ENCODE measurements at places on chromosomes 7 and 10.

- DNase-seq: no peak
Measured at GRCh38 chr7:69962186-69963065, 364.2 kb downstream of the AUTS2 start.

DNA sequence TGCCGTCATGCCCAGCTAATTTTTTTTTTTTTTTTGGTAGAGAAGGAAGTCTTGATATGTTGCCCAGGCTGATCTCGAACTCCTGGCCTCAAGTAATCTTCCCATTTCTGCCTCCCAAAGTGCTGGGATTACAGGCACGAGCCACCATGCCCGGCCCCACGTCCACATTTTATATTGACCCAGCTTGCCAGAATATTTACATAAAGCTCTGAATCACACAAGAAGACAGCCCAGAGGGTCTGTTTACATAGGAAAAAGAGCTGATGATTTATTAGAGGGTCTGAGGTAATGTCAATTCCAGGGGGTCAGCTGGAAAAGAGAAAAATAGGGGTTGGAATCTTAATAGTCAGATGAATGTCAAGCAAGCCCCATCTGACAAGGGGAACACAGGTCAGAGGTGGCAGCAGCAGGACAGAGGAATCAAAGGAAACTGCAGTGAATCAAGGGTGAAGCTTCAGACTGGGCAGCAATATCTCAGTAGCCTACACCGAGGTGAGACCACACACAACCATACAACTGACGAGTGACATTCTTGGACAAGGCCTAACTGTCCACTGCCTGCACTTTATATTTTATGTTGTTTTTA is 15.8 kb upstream of the SLF2 start:
- peak; percentile 32 for DNase-seq

- DNase-seq: no peak
Measured at GRCh38 chr10:129500617-129501339, 33.7 kb downstream of the MGMT start.

- DNase-seq: no peak
Measured at GRCh38 chr7:137879357-137880158, 32.8 kb upstream of the DGKI start.

- no peak for DNase-seq
Measured at GRCh38 chr7:143188994-143189393, 5.8 kb downstream of the TAS2R39 start.

DNA sequence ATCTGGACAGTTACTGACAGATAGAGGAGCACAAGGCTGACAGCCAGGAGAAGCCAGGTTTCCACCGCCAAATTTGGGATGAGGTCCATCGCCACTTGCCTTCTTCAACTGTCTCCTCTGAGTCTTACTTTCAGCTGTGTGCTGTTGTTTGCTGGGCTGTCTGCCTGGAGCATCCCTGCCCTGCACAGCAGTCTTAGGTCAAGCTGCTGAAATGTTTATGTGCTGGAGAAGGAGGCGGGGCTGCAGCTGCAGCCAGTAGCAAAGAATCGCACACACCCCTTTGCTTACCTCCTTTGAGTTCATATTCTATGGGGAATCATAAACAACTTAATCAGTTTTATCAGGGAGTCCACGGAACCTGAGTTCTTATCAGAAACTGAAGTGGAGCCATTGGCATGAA is 20.1 kb upstream of the CYP3A5 start:
- DNase-seq: no peak

DNA sequence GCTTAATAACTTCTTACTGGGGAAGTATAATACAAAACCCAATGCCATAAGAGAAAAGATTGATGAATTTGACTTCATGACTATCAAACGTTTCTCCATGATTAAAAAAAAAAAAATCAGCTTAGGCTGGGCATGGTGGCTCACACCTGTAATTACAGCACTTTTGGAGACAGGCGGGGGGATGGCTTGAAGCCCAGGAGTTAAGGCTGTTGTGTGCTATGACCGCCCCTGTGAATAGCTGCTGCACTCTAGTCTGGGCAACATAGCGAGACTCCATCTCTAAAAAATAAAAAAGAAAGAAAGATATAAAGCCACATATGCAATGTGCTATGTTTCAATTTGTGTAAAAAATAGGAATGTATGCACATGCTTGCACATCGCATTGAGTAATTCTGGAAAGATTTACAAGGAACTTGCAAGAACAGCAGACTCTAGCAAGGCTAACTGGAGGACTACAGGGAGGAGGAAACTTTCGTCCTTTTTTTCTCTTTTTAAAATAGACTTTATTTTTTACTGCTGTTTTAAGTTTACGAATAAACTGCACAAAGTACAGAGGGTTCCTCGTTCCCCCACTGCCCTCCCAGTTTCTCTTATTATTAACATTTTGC is 10.3 kb upstream of the RARRES2 start:
- no peak for DNase-seq

DNA sequence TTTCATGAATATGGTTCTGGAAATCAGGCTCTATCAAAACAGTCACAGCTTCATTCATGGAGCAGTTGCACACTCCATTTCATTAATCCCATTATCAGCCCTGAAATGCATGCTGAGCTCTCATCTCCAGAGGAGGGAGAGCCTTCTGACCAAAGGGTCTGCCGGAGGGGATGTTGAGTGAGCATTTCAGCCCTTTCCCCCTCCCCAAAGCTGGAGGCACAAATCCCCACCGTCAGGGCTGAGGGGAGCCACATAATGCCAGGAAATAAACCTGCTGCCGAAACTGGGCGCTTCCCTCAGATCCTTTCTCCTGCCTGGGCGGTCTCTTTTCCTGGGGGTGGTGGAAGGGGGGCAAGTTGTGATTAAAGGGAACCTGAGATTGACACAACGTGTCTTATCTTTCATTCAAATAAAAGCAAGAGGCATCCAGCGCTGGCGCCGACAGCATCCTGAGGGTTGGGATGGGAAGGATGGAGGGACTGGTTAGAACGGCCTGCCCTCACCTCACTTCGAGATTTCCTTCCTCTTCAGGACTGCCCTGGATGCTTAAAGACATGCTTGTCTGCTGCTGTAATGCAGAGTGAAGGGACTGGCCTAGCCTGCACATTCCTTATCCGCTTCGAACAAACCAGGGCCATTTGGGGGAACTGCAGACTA is 71.6 kb downstream of the TLL2 start:
- DNase-seq: peak; percentile 72

DNA sequence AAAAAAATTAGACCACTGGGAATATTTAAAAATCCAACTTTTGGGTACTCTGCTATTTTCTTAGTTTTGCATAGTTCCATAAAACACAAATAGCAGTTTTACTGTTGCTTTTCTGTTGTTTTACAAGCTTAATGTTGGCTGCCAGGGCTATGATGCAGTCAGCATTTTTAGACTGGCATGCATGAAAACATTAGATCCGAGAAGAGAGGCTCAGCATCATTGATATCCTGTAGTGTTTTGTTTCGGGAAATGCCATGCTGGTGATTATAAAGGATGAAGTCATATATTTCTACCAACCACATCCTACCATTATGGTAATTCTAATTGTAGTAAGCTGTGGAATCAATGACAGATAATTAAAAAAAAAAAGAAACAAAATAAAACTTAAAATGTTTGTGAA is 104.6 kb downstream of the MBL2 start:
- DNase-seq: no peak

GRCh38 chr7:92723943-92724342 is 112.4 kb downstream of the CDK6 start:
- no peak for DNase-seq

- DNase-seq: no peak
Measured at GRCh38 chr7:133359449-133359848, 106.6 kb downstream of the EXOC4 start.

GRCh38 chr7:155352753-155353115 is 55.1 kb downstream of the INSIG1 start:
- no peak for DNase-seq

Data from lower leg skin (tissue), 4 donors.